ENCODE measurements at places on chromosomes 4 and X.

GRCh38 chrX:105488716-105489115 is 268.2 kb upstream of the TEX13A start:
- DNase-seq, result no peak

DNA sequence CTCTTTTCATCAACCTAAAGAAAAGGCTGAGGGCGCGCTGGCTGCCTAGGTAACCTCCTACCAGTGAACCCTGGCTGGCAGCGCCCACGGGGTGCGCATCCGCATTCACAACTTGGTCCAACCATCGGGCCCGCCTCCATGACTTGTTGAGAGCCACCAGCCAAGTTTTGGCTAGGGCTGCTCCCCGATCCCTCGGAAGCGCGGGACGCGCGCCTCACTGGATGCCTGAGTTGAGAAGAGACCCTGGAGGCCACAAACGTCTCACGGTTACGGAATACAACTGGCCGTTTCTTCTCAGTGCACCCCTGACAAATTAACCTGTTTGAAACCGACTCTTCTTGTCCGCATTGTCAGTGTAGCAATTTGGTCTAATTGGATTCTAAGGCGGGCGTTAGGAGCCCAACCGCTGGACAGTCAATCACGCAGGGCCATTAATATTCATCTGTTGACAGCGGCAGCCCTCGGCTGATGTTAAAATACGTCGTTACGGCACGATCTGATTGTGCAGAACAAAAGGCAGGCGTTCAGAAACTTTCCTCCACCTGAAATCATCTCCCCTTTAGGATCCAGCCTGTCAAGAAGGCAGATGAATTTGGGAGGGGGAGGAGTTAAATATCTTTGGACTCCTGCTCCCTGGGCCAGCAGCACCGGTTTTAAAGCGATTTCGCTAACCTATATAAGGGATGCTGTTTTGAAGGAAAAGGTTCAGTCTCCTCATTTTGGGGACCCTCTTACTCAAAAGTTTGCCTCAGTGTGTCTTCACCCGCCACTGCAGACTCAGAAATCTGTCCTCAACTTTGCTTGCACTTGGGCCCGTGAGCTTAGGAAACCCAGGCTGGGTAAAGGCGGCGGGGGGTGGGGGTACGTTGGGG is 1.2 kb downstream of the GPC3 start:
- no peak for DNase-seq

DNA sequence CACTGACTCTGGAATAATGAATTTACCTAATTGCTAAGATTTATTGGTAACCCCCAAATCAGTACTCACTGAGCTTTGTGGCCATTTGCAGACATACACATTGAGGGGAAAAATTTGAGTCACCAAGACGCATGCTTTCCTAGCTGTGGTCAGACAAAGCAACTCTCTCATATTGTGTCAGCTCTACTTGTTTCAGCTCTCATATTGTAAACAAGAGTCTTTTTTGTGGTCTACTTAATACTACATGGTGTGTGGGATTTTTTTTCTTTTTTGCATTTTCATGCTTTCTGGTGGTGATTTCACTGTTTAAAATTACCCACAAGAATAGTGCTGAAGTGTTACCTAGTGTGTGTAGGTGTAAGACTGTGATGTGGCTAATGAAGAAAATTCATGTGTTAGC is 428.2 kb upstream of the GALNT7 start:
- no peak for DNase-seq

DNA sequence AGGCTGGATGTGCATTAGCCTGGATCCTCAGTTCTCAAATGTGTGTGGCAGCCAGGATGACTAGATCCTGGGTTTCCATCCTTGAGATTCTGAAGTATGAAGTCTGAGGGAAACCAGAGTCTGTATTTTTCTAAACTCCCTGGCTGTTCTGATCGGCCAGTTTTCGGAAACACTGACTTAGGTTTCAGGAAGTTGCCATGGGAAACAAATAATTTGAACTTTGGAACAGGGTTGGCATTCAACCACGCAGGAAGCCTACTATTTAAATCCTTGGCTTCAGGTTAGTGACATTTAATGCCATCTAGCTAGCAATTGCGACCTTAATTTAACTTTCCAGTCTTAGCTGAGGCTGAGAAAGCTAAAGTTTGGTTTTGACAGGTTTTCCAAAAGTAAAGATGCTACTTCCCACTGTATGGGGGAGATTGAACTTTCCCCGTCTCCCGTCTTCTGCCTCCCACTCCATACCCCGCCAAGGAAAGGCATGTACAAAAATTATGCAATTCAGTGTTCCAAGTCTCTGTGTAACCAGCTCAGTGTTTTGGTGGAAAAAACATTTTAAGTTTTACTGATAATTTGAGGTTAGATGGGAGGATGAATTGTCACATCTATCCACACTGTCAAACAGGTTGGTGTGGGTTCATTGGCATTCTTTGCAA is 67.6 kb downstream of the PDGFRA start:
- DNase-seq, result peak; percentile 22

DNA sequence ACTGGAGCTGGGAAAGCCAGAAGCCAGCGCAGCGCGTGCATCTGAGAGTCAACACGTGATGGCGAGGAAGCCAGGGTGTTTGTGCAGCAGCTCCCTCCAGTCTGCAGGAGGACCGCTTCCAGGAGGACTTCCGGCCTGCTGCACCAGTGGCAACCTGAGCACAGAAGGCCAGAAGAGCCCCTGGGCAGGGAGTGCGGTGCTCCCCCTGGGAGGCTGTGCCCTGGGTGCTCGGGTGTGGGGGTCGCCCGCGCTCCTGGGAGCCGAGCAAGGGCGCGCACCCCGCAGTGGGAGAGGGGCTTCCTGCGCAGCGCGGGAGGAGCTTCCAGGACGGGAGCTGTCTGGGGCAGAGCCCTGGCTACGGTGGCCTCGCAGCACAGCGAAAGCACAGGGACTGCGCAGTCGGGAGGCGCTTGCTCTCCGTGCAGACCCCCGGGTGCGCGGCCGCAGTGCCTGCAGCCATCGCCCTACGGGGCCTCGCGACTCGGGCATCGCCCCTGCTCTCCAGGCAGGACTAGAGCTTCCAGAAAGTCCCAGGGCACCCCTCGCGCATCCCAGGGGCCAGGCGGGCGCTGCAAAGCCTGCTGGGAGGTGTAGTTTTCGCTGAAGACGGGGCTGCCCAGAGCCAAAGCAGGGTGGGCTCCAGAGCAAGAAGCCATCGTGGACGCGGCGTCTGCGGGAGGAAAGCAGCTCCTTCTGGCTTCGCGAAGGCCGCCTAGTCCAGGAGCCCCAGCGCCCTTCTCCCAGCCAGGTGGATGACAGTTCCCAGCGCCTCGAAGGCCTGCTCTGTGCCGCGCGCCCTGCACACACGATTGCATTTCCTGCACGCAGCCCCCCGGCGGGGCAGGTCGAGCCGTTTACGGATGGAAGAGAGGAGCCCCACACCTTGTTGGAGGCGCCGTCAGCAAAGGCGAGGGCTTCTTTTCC is 24.1 kb upstream of the WFS1 start:
- DNase-seq, result no peak

DNA sequence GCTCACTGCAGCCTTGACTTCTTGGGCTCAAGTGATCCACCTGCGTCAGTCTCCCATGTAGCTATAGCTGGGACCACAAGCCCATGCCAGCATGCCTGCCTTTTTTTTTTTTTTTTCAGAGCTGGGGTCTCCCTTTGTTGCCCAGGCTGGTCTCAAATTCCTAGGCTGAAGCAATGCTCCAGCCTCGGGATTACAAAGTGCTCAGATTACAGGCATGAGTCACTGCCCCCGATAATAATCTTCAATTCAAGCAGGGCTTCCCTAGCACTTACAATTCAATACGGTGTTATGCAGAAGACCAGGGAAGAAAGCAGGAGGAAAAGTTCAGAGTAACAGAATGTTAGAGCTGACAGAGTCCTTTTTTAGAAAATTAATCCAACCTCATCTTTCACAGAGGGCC is 26.1 kb downstream of the OTOP1 start:
- no peak for DNase-seq

- DNase-seq, result no peak
Measured at GRCh38 chr4:5118994-5119835, 67.9 kb downstream of the STK32B start.

GRCh38 chr4:77104388-77104787 is 28.6 kb upstream of the CCNI start:
- DNase-seq, result no peak

- no peak for DNase-seq
Measured at GRCh38 chrX:63363788-63364187, 12.7 kb upstream of the SPIN4 start.

- no peak for DNase-seq
Measured at GRCh38 chr4:15400981-15401671, 26.7 kb upstream of the C1QTNF7 start.

DNA sequence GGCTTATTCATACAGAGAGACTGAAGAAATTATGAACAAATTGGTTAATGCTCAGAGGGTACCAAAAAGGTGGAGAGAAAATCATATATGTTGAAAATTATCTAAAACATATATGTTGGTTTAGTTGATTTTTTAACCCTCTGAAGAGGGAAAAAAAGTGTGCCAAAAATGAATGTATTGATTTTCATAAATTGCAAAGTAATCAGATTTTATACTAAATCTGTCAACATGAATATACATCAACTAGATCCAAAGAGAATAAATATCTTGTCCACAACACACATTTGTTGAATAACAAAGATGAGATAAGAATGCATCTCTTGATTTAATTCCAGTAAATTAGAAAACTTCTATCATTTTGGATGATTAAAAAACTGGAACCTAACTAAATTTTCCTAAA is 125.3 kb upstream of the TACR3 start:
- DNase-seq, result no peak

- no peak for DNase-seq
Measured at GRCh38 chr4:173835903-173836302, 305.9 kb upstream of the HAND2 start.

- DNase-seq, result no peak
Measured at GRCh38 chrX:136387951-136388502, 87.3 kb downstream of the ADGRG4 start.

DNA sequence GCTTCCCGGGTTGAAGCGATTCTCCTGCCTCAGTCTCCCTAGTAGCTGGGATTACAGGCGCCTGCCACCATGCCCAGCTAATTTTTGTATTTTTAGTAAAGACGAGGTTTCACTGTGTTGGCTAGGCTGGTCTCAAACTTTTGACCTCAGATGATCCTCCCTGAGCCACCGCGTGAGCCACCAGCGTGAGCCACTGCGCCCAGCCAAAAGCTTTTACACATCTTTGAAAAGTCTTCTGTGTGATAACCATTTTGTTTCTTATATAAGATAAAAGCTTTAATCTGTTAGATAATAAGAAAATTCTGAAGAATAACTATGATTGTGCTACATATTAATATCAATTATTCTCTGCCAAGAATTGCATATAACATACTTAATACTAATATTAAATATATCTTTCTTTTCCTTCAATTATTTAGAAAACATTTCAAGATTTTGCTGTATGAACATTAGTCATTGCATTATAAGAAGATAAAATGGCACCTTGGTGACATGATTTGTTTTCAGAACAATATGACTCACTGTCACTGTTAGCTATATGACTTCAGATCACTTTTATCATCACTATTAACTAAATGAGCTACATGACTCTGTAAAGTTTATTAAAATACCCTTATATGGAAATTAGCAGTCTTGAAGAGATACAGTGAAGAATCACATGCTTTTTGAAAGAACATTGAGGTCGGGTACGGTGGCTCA is 33.4 kb downstream of the RUFY3 start:
- no peak for DNase-seq

DNA sequence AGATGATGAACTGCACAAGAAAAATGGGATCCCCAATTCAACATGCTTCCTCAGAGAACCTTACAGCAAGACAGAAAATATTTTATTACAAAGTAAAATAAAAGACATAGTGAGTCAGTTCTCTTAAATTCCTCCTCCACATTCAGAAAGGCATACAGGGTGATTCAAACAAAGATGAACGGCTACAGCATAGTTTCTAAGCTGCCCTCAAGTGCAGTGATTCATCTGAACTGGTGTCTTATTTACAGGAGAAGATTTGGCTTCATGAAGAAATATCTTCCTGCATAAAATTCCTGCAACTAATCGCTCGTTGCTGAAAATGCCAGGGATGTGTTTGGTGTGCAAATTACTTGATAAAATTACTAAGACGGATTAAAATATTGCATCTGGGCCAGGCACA is 103.6 kb downstream of the PRKX start:
- no peak for DNase-seq

DNA sequence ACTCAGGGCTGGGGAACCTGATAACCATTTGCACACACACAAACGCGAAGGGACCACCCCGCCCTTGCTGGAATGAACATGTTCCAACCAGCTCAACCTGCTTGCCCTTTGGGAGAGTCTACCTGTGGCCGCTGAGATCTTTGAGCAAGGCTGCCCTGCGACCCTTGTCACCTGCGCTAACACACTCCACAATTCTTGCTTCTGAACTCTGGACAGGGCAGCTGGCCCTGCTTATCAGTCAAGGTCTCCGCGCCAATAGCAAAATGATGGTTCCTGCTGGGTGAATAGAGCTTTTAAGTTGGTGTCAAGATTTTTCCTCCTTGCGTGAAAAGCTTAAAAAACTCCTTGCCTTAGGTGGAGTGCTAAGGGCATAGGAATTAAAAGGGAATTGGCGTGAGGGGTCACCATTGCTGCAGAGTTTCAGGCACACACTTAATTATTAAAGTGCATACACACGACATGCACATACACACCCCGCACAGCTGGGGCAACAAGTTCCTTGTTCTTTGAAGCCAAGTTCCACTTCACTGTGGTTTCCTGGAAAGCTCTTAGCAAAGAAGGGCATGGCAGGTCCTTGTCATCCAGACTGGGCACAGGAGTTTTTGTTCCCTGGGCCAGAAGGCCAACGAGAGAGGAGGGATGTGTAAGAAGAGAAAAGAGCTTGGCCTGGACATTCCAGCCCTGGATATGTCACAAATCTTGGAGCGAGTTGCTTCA is 207.7 kb downstream of the STIM2 start:
- DNase-seq, result no peak

- no peak for DNase-seq
Measured at GRCh38 chrX:14670819-14671218, 141.5 kb downstream of the GLRA2 start.

- no peak for DNase-seq
Measured at GRCh38 chrX:51837921-51838320, 55.5 kb upstream of the MAGED1 start.

DNA sequence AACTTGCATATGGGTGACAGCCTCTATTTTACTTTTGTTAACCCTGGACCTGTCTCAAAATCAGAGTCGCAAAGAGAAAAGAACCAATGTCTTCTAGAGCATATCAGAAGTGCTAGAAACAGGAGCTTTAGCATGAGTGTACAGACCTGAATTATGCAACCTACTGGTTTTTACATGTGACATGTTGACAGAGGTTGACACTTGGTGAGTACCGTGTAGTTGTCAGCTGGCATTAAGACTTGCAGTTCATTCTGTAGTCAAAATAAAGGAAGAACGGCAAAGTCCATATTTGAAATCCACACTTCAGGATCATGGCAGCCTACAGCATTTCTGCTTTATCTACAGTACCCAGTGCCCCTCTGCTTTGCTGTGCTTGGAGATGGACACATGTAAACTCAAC is 291.9 kb upstream of the TENM3 start:
- no peak for DNase-seq

DNA sequence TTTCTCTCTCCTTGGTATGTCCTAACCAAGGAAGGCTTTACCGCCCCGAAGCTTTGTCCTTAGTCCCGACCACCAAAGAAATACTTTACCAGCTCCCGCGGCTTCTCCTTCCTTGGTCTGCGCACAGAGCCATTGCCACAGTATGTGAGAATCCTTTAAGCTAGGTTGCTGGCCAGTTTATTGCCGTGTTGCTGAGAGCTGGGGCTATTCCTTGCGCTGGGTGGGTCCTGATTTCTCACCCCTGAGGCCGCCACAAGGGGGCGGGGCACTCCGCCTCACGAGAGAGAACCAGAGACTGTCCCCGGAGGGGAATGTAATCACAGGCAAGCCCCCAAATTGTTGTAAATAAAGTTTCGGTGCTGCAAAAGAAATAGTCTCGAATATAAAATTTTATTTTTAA is 331.0 kb upstream of the PCDH10 start:
- no peak for DNase-seq

- DNase-seq, result no peak
Measured at GRCh38 chr4:165476214-165477098, 97.6 kb downstream of the CPE start.
